ENCODE measurements at places on chromosomes 11 and 22. TPM values are rescaled to one million over a fixed set of nuclear protein-coding genes. Genes with fewer than 3 reads are reported as not detected.

Gene CRACR2B
- 22.6 TPM for total RNA-seq

Gene SHISAL1
- total RNA-seq, result 1.1 TPM

Gene KRTAP5-9
- 0.66 TPM for total RNA-seq

Gene CDC42EP2
- total RNA-seq, result 13.7 TPM

Gene OR6Q1
- total RNA-seq, result not detected

DNA sequence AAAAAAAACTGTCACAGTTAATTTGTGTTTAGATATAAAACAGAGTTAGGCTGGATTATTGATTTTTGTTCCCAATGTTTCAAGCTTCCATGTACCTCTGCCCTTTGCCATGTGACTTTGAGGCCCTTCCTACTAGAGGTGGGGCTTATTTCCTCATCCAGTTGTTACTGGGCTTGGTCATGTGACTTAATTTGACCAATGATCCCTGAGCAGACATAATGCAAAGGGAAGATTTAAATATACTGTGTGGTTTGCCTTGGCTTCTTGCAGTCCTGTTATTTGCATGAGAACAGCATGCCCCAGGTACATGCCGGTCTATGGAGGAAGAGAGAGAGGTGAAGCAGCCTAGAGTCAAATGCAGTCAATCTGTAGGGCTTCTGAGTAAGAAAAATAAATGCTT, 347.0 kb downstream of the MIAT start:
- no peaks in the 10 kb centered on the region for H3K36me3 ChIP-seq
- no peaks in the 10 kb centered on the region for H3K4me1 ChIP-seq
- no peak for DNase-seq
- no peaks in the 10 kb centered on the region for H3K27me3 ChIP-seq
- H3K27ac ChIP-seq, result no peak overlapping the region
- no peak overlapping the region for H3K4me3 ChIP-seq

DNA sequence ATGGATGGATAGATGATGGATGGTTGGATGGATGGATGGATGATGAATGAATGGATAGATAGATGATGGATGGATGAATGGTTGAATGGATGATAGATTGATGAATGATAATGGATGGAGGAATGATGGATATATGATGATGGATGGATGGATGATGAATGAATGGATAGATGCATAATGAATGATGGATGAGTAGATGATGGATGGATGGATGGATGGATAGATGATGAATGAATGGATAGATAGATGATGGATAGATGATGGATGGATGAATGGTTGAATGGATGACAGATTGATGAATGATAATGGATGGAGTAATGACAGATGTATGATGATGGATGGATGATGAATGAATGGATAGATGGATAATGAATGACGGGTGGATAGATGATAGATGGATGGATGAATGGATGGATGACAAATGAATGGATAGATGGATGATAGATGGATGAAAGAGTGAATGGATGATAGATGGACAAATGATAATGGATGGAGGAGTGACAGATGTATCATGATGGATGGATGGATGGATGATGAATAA, 1466.5 kb downstream of the BRD1 start:
- no peak overlapping the region for H3K27ac ChIP-seq
- DNase-seq, result no peak
- no peaks in the 10 kb centered on the region for H3K36me3 ChIP-seq
- H3K4me3 ChIP-seq, result no peak overlapping the region

GRCh38 chr11:1701091-1701807, 4.3 kb downstream of the KRTAP5-6 start:
- H3K27me3 ChIP-seq, result no peaks in the 10 kb centered on the region
- H3K36me3 ChIP-seq, result no peaks in the 10 kb centered on the region
- no peaks in the 10 kb centered on the region for H3K4me1 ChIP-seq
- no peak overlapping the region for H3K4me3 ChIP-seq
- no peak overlapping the region for H3K27ac ChIP-seq
- no peak for DNase-seq

- no peaks in the 10 kb centered on the region for H3K4me1 ChIP-seq
- H3K36me3 ChIP-seq, result no peaks in the 10 kb centered on the region
- DNase-seq, result no peak
- no peak overlapping the region for H3K4me3 ChIP-seq
- H3K27me3 ChIP-seq, result no peaks in the 10 kb centered on the region
Observed at GRCh38 chr11:116507016-116507415, 265.8 kb downstream of the BUD13 start.
